Activated CD4-positive, alpha-beta T cell treated with anti-CD3 and anti-CD28 coated beads, Interleukin-2, amount 50 U/mL, for 1 hour (primary cell): ENCODE measurements at places on chromosomes 12 and 14.

DNA sequence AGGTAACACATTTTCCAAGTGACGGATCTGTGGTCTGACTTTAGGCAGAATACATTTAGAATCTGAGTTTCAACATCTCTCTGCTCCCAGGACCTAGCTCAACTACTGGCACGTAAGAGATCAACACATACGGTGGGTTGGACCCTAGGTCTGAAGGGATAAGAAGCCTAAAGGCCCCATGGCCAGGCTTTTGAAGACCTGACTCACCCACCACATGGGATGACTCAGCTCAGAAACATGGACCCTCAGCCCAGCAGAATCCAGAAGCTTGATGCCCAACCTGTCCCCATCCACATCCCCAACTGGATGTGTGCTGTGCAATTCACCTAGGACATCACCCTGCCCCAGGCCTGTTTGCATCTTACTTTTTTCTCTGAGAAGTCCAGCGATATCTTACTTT is 770.2 kb downstream of the BCL11B start:
- DNase-seq, result no peak

- DNase-seq, result no peak
Measured at GRCh38 chr14:69807192-69807591, 10.2 kb upstream of the SLC10A1 start.

DNA sequence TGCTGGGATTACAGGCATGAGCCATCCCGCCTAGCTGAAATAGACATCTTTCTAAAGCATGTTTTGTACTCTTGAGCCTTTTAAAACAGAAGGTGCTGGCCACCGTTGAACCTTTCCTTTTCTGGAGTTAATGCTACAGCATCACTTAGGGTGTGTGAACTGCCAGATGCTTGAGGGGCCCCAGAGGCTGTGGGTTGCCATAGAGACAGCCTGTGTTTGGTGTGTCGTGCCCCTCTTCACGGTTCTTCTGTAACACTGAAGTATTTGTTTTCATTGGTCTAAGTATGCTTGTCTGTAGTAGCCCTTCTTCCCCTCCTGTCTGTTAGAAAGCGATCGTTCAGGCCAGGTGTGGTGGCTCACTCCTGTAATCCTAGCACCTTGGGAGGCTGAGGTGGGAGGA is 30.8 kb downstream of the PLEKHG3 start:
- DNase-seq, result no peak

- no peak for DNase-seq
Measured at GRCh38 chr12:80226576-80226975, 127.2 kb downstream of the OTOGL start.

GRCh38 chr12:59651229-59651920 is 55.5 kb downstream of the SLC16A7 start:
- no peak for DNase-seq

DNA sequence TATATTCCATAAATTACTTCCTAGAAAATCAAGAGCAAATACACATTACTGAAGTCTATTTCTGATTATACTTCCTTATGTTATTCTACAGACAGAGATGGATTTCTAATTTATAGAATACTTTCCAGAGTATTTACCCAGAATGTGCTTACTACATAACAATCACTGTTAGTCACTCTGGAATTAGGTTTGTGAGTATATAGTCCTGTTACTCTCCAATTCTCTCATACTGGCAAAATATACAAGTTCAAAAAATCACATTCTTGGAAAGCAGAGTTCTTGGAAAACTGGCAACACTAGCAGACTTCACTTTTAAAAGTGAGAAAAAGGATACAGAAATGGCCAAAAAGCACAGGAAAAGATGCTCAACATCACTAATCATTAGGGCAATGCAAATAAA is 7.3 kb downstream of the PPP2R5E start:
- DNase-seq, result no peak

DNA sequence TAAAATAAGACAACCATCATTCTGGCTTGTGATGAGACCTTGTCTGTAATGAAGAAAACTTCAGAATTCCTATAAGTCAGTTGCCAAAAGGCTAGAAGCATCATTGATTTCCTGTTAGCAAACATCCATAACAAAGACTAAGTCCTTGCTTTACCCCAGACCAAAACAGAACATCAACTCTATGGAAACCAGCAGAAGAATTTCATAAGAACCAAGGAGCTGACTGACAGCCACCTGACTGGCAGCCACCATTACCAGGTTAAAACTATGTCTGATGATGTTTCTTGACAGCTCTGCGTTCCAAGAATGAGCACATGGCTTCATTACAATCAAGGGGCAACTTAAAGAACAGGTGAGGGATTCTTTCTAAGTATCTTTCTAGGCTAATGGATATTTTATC is 29.3 kb downstream of the HECTD4 start:
- no peak for DNase-seq

DNA sequence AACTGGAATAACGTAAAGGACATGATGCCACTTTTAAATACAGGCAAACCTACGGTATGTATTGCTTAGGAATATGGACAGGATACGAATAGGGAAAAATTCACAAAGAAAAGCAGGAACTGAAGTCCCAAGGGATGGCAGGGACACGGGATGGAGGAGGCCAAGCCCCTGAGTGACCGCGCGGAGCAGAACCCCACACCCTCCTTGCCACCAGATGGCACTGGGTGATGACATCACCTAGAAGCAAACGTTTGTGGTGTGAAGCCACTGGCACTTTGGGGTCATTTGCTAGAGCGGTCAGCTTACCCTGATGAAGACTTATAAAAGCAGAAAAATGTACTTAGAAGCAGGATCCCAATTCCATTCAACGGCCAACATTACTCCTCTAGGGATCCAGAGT is 9.4 kb downstream of the DHX37 start:
- DNase-seq, result no peak

- DNase-seq, result no peak
Measured at GRCh38 chr12:65098364-65098763, 22.7 kb downstream of the WIF1 start.

DNA sequence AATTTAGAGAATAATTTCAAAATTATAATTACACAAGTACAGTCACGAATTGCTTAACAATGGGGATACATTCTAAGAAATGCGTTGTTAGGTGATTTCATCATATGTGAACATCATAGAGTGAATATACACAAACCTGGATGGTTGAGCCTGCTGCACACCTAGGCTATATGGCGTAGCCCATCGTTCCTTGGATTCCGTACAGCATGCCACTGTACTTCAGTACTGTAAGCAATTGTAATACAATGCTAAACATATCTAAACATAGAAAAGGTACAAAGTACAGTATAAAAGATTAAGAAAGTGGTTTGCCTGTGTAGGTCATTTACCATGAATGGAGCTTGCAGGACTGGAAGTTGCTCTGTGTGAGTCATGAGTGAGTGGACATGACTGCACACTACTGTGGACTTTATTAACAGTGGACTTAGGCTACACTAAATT is 286.2 kb downstream of the CACNA1C start:
- DNase-seq, result no peak

- no peak for DNase-seq
Measured at GRCh38 chr12:85367936-85368335, 87.9 kb downstream of the ALX1 start.

- DNase-seq, result no peak
Measured at GRCh38 chr14:105882626-105883025, 356.2 kb downstream of the TMEM121 start.

DNA sequence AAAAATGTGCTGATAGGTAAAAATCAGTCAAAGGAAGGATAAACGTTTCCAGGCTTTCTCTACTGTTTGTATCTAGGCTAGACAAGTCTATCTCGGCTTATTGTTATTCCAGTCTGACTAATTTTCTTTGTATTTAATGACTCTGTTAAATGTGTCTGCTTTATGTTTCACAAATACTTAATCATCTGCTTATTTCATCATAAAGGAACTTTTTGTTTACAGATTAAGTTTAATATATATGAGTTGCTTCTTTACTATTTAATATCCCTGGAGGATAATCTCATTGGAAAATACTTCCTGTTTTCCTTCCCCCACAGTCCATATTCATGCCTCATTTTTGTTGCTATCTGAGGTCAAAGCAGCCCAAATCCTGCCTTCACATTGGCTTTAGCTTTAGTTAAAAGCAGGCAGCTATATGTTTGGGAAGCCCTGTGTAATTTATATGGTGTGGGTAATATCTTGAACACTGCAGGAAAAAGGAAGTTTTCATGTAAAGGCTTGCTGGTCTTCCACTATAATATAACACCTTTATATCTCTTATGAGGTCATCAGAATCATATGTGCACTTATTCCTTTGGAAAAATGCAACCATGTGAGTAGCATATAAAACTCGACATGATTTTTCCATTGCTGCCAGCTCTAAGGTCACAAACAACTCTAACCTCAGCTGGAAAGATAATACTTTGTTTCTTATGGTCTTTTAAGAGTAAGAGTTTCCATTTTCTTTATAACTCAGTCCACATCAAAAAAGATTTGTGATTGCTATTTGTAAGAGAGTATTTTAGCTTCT is 76.8 kb downstream of the ALX1 start:
- DNase-seq, result no peak

GRCh38 chr14:56874375-56874774 is 64.1 kb upstream of the OTX2 start:
- DNase-seq, result no peak

GRCh38 chr14:55074662-55075061 is 23.2 kb downstream of the MAPK1IP1L start:
- no peak for DNase-seq

DNA sequence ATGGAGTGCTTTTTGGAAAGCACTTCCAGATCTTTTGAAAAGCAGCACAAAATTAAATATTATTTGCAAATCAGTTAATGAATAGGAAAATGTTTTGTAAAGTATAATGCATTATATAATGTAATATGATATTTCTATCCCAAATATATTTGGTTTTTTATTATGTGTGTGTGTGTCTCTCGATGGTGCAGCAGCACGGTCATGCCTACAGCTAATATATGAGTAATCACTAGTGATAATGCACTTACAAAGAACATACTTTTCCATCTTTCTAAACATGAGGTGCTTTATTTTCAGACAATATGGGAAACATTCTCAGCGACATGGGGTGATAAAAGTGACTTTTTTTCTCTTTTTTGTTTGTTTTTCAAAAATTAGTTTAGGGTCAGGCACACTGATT is 1.3 kb upstream of the EEA1 start:
- DNase-seq, result no peak

DNA sequence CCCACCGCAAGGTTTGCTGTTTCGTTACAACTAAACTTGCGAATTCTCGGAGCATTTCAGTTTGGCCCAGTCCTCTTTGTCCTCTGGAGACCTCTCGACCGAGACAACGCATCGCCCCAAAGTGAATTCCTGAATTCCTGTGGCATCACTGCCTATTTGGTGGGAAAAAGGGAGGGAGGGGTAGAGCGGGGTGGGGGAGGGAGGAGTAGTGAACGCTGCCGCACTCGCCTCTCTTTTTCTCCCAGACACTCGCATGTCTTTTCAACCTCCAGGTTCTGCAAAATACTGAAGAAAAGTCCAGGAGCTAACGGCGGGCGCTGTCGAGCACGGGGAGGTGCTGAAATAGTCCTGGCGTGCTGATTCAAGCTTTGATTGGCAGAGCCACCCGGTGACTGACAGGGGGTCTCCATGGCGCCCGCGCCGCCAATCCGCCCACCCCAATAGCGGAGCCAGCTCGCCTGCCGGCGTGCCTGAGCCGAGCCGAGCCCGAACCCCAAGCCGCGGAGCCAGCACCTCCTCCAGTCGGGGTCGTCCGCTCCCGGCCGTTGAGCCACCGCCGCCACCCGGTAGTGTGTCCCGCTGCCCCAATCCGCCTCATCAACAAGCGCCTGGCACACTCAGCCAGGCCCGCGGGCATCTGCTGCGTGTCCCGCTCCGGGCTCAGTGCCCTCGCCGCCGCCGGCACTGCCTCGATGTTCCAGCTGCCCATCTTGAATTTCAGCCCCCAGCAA is at the start of gene SIX6:
TSS of gene SIX6 (plus strand) at position 440 of the 731 bp plus-strand sequence. CDS start at position 693, 253 bp downstream.
- no peak for DNase-seq

GRCh38 chr14:64234877-64235651 is 59.1 kb downstream of the ESR2 start:
- DNase-seq, result no peak

DNA sequence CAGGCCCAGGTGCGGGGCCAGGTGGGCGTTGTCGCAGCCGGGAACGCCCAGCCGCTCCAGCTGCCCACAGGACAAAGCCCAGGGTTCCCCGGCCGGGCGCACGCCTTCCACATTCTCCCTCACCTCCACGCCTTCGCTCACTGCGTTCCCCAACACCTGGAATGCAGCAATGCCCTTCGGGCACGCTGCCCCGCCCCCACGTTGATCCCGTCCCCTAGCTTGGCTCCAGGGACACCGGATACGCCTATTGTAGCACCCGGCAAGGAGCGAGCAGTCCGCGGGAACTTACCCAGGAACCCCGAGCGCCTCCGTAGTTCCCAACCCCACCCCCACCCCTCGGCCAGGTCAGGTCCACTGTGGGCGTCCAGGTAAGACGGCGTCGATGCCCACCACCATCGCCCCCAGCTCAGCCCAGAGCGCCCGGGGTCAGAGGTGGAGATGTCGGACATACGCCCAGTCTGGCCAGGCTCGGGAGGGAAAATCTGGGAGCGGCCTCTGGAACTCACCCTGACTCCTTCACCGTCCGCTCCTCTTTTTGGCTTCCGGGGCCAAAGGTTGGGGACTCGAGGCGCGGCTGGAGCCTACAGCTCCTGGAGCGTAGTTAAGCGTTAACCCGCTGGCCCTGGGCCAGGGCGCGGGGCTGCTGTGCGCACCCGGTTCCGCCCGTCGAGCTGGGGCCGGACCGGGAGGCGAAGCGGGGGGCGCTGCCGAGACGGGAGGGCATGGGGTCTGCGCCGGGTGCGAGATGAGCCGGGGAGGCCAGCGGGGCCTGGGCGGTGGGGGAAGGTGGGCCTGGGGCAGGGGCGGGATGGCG is 594 bp upstream of the CEP170B start:
- peak; percentile 21 for DNase-seq

- DNase-seq, result no peak
Measured at GRCh38 chr12:80777587-80777986, 60.9 kb downstream of the MYF5 start.

- peak; percentile 3 for DNase-seq
Measured at GRCh38 chr12:27652174-27652763, 44.0 kb upstream of the REP15 start.

DNA sequence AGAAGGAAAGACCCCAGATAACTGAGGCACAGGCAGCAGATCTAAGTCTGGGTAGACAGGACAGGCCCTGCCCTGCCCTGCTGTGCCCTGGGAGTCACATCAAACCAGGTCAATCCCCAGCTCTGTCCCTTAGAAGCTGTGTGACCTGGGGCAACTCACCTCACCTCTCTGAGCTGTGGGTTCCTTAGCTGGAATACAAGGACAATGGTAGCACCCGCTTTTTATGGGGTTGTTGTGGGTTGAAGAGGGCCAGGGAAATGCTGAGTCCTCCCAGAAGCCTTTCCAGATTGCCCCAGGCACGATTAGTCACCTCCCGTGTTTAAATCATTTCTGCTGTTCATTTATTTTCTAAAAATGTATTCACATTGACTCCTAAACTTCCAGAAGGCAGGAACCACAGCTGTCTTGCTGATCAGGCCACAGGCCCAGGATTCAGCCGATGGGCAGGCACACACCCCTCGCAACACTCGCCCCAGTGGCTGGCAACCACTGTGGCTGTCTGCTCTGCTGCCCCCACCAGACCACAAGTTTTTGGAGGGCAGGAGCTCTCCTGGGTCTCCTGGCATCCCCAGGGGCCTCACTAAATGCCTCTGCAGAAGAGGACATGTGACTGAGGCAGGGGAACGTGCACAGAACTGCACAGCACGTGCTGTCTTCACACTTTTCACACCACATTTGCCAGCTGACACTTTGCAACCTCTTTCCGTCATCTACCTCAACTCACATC is 3.0 kb downstream of the SELPLG start:
- no peak for DNase-seq
